ENCODE measurements at places on chromosomes 1 and 21. TPM values are rescaled to one million over a fixed set of nuclear protein-coding genes. Genes with fewer than 3 reads are reported as not detected.

Gene UBE2U
- not detected for total RNA-seq

Gene TNFRSF25
- total RNA-seq: 5.0 TPM

Gene PLD5
- 0.07 TPM for total RNA-seq

Gene G0S2
- total RNA-seq: 7.8 TPM

Gene ADAM30
- total RNA-seq: 0.03 TPM

Gene SERTAD4
- 22.2 TPM for total RNA-seq

Gene TPRG1L
- 34.6 TPM for total RNA-seq

All from smooth muscle cell of the pulmonary artery (primary cell).